ENCODE measurements at places on chromosomes 2 and 18.

GRCh38 chr18:46385124-46385523 is 271.9 kb downstream of the LOXHD1 start:
- no peak for DNase-seq
- no peak overlapping the region for H3K27ac ChIP-seq
- H3K27me3 ChIP-seq: no peaks in the 10 kb centered on the region
- no peak overlapping the region for H3K4me3 ChIP-seq

GRCh38 chr2:199704358-199705238 is 146.4 kb downstream of the FTCDNL1 start:
- no peak for DNase-seq
- no peak overlapping the region for H3K27ac ChIP-seq
- no peaks in the 10 kb centered on the region for H3K27me3 ChIP-seq
- no peak overlapping the region for H3K4me3 ChIP-seq
- H3K4me1 ChIP-seq: no peaks in the 10 kb centered on the region

GRCh38 chr2:33184041-33184440 is 237.3 kb downstream of the LTBP1 start:
- no peaks in the 10 kb centered on the region for H3K36me3 ChIP-seq
- H3K27ac ChIP-seq: no peak overlapping the region
- H3K4me3 ChIP-seq: no peak overlapping the region

DNA sequence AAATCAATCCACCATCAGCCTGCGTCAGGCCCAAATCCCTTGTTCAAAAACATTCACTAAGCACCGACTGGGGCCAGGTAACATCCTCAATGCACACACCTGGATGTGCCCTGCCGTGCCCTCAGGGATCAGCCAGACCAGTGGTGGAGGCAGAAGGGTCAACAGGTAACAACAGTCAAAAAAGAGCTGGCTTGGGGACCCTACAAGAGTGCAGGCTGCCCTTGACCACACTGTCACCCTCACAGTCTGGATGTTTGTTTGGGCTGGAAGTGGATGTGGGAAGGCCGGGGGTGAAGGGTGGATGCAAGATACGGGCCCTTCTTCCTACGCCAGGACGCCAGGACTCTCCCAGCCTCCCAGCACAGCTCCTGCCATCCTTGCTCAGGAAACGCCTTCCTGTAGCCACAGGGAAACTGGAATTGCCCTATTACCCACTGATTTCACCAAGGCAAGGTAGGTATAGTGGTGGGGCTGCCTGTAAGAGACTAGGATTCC is 2.7 kb downstream of the BIN1 start:
- H3K27me3 ChIP-seq: peaks cover 12% of the 10 kb centered on the region
- H3K27ac ChIP-seq: no peak overlapping the region
- DNase-seq: peak; percentile 65
- H3K4me1 ChIP-seq: peaks cover 18% of the 10 kb centered on the region

- no peaks in the 10 kb centered on the region for H3K4me1 ChIP-seq
- no peak overlapping the region for H3K4me3 ChIP-seq
- DNase-seq: no peak
- no peaks in the 10 kb centered on the region for H3K36me3 ChIP-seq
- H3K27me3 ChIP-seq: no peaks in the 10 kb centered on the region
These were observed 137.7 kb downstream of the IRS1 start for GRCh38 chr2:226661789-226662545.

DNA sequence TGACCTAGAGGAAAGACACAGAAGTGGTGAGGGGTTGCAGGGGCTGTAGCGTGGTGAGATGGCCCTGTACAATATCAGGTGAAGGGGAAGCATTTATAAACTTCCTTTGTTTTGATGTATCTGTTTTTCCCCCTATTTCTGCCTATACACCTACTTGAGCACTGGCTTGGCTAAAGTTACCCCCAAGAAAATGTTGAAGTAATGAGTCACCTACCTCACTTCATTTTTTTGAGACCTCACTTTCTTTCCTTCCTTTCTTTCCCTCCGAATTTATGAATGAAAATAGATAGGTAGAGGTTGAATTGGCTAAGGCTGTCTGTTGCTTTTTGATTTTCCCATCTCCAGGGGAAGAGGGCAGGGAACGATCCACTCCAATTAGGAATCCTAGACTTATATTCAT is 231.1 kb upstream of the EPAS1 start:
- H3K36me3 ChIP-seq: no peaks in the 10 kb centered on the region
- no peaks in the 10 kb centered on the region for H3K4me1 ChIP-seq
- H3K27ac ChIP-seq: no peak overlapping the region
- DNase-seq: no peak
- H3K4me3 ChIP-seq: no peak overlapping the region

GRCh38 chr2:206990360-206990759 is 51.0 kb downstream of the CPO start:
- H3K4me3 ChIP-seq: no peak overlapping the region
- H3K4me1 ChIP-seq: no peaks in the 10 kb centered on the region
- no peak for DNase-seq
- H3K27me3 ChIP-seq: no peaks in the 10 kb centered on the region
- H3K36me3 ChIP-seq: no peaks in the 10 kb centered on the region
- no peak overlapping the region for H3K27ac ChIP-seq

DNA sequence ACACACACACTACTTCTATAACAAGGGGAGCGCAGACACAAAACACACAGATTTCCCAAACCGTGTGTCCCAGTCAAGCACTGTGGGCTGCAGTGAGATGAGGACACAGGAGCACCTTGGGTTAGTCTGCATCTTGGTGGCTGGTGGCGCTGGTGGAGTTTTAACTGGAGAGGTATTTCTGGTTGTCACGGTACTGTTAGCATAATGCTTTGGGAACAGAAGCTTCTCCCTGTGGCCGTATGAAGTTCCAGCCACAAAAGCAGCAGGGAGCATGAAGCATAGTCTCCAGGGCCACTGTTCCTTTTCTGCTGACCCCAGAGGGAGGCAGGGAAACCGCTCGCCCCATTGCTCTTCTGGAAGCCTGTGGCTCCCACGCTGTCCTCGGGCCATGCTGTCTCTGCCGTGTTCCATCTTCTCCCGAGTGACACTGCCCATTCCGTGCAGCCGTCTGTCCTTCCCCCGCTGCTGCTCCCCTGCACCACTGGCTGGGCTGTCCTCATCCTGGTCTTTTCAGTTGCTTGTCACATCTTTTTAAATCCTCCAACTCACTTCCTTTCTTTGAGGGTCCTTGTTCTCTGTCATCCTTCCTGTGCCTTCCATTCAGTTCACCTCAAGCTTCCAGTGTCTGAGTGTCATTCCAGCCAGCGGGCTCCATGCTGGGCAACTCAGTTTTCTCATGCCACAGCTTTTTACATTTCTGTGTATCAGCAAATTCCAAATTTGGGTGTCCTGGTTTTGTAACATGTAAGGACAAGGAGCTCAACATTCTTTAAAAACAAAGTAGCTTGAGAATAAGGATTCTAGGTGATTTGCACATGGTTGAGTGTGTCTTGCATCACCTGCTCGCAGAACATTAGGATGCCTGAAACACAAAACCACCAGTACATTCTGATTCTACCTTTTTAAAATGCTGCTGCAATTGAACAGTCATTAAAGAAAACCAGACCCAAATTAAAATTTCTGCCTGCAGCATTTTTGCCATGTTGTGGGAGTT is 125.0 kb downstream of the MTCL1 start:
- no peaks in the 10 kb centered on the region for H3K27me3 ChIP-seq
- no peak for DNase-seq
- H3K4me3 ChIP-seq: no peak overlapping the region
- no peak overlapping the region for H3K27ac ChIP-seq

DNA sequence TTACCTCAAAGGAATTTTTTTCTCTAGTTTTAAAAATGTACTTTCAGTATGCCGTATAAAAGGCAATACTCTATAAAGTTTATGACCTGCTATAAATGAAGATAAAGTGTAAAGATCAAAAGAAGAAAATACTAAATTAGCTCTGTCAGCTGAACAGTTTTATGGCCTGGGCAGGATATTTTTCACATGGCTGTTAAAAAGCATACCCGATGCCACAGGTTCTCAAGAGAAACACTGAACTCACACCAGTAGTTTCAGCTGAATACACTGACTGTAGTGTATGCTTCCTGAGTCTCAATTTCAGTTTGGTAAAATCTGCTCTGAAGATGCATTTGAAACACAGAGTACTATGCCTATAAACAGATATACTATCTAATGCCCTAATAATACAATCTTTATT is 126.0 kb downstream of the PIGN start:
- H3K4me1 ChIP-seq: no peaks in the 10 kb centered on the region
- no peak overlapping the region for H3K27ac ChIP-seq
- no peak for DNase-seq
- H3K27me3 ChIP-seq: no peaks in the 10 kb centered on the region

DNA sequence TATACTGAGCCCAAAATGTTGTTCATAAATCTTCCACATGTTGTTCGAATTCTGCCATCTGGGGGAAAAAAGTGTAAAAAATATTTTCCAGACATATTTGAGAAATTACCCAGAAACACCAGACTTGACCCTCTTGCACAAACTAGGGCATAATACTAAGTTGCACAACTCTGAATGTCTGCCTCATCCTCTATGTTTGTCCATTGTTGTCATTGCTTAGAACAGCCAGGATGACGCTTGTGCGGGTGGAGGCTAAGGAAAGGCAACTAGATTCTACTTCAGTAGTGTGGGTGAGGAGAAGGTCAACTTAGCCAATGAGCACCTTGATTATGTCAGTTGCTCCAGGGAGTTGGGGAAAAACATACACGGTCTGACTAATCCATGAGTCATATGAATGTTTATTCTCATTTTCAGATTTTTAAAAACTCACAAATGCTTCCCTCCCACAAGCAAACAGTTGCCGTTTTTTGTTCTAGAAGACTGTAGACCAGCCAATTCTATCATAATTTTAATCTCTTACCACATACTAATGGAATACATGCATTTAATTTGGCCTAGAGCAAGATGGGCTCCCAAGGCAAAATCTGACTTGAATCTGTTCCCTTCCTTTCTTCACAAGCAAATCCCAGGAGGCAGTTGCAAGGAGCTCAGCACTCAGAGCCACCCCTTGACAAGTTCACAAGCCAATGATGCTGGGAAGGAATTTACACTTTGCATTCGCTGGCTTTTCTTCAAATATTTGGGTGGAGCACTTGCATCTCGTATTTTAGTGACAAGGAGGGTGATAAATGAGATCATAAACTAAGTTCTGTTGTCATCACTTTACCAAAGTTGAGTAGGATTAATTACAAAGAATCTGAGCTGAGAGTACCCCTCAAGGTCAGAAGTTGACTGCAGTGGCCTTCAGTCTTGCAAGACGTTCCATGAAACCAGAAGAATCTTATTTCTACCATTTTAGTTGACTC is 163.2 kb upstream of the TWIST2 start:
- H3K27me3 ChIP-seq: no peaks in the 10 kb centered on the region
- no peaks in the 10 kb centered on the region for H3K36me3 ChIP-seq
- no peak for DNase-seq
- no peak overlapping the region for H3K27ac ChIP-seq

DNA sequence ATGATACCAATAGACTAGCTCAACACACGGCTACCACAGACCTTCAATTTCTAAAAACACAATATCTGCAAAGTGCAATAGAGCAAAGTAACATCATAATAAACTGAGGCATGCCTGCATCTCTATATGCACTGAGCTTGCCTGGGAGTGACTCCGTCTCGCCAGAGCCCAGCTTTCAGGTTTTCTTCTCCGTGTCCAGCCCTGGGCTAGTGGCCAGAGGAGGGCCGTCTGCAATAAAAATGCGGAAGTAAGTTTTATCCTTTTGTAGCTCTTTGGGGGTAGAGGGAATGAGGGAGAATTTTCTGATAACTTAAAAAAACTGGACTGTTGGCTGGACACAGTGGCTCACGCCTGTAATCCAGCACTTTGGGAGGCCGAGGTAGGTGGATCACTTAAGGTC is 41.0 kb upstream of the GPR17 start:
- no peak overlapping the region for H3K4me3 ChIP-seq
- H3K36me3 ChIP-seq: peaks cover 9% of the 10 kb centered on the region
- H3K27me3 ChIP-seq: no peaks in the 10 kb centered on the region
- H3K4me1 ChIP-seq: no peaks in the 10 kb centered on the region

DNA sequence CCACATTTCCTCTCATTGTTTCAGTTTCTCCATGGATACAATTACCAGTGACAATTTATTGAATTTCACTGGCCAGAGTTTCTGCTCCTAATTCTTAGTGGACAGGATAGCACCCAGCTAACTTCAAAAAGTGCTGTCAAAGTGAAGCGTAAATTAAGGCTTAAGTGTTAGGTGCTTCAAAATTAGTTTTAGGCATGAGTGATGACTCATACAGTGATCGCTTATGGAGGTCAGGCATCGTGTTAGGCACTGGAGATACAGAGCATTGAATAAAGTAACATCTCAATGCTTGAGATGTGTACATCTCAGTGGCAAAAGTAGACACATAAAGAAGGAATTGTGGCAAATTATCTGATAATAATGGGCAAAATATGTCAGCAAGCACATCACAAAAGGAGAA is 40.8 kb downstream of the NOSTRIN start:
- H3K36me3 ChIP-seq: no peaks in the 10 kb centered on the region
- no peaks in the 10 kb centered on the region for H3K27me3 ChIP-seq
- DNase-seq: no peak
- no peak overlapping the region for H3K4me3 ChIP-seq

DNA sequence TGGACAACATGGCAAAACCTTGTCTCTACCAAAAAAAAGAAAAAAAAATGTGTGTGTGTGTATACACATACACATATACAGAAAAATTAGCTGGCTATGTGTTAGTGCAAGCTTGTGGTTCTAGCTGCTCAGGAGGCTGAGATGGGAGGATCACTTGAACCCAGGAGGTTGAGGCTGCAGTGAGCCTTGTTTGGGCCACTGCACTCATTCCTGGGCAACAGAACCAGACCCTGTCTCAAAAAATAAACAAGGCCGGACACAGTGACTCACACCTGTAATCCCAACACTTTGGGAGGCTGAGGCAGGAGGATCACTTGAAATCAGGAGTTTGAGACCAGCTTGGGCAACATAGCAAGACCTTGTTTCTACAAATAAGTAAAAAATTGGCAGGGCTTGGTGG is 2.1 kb downstream of the COQ10B start:
- H3K4me3 ChIP-seq: no peak overlapping the region
- H3K27ac ChIP-seq: no peak overlapping the region
- no peaks in the 10 kb centered on the region for H3K27me3 ChIP-seq
- peaks cover 66% of the 10 kb centered on the region for H3K4me1 ChIP-seq
- H3K36me3 ChIP-seq: peaks cover 12% of the 10 kb centered on the region
- DNase-seq: no peak

DNA sequence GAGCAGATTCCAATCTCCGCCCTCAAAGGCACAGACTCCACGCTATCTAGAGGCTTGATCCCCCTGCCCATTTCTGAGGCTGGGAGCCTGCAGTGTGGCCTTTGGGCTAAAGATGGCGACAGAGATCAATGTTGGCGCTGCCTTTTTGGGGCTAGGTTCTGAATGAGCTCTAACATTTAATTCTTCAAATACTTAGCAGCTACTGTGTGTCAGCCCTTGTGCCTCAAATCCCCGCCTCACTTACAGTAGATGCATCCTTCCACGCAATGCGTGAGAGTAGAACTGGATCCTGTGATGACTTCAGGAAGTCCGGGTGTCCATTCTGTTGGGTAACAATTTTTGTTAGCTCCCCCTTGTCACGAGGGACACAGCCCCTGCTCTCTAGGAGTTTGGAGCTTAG is 12.4 kb downstream of the IL1F10 start:
- no peaks in the 10 kb centered on the region for H3K4me1 ChIP-seq
- H3K36me3 ChIP-seq: no peaks in the 10 kb centered on the region
- no peak overlapping the region for H3K27ac ChIP-seq
- peaks cover 30% of the 10 kb centered on the region for H3K27me3 ChIP-seq
- H3K4me3 ChIP-seq: no peak overlapping the region

Measured in spleen (tissue), 13 donors.